ENCODE measurements at places on chromosomes 7 and 10. TPM values are rescaled to one million over a fixed set of nuclear protein-coding genes. Genes with fewer than 3 reads are reported as not detected.

PNLIPRP3 gene
- 5.8 TPM for total RNA-seq

HOXA4 gene
- total RNA-seq = 0.69 TPM

DNAAF5 gene
- 12.4 TPM for total RNA-seq

IKZF5 gene
- 11.8 TPM for total RNA-seq

ITGB8 gene
- total RNA-seq = 27.1 TPM

CFTR gene
- total RNA-seq = 1.2 TPM

GJC3 gene
- total RNA-seq = 0.49 TPM

ZNF485 gene
- total RNA-seq = 3.8 TPM

DNA sequence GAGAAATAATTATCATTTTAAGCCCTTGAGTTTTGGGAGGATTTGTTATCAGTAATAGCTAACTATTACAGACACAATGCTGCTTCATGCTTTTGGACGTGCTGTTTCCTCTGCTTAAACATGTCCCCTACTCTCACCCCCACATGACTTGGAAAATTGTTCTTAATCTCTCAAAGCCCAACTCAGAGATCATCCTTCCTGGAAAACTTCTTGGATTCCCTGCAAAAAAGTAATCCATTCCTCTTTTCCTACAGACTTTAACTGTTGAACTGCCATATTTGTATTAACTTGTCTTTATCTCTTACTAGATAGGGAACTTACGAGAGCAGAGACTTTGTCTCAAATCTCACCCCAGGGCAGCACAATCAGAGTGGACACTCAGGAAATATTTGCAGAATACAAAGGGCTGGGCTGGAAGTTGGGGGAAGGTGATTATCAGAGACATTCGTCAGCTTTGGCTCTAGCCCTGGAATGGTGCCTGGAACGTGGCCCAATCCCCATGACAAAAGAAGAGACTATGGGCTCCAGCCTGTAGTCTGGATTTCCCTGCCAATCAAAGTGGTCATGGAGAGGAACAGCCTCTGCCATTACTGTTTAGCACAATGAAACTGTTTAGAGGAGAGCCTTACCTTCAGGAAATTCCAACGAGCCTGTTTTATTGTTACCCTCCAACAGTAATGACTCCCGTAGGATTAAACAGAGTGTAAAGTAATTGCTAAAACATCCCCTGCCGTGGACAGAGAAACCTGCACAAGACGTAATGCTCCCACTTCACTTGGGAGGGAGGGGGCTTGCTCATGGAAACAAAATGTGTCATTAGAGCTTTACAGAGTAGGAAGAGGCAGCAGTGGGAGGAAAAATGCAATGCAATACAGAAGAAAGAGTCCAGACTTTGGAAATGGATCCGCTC is 140.4 kb upstream of the AUTS2 start:
- peak; percentile 78 for DNase-seq

GRCh38 chr7:47514818-47515217 is 67.1 kb downstream of the TNS3 start:
- no peak for DNase-seq

DNA sequence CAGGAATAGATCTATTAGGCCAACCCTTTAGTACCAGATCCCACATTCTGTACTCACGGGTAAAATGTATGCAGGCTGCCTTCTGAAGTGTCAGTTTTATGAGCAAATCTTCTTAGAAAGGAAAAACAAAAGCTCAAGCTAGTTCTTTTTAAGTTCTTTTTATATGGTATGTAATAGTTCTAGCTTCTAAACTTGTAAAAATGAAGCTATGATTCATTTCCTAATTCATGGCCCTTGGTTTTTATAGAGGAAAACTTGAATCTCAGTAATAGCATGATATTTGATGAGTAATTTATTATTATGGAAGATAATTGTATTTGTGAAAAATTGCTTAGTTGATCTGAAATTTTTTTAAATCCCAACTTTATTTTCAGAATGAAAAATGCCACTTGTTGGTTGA is 54.3 kb downstream of the SLK start:
- DNase-seq = no peak

DNA sequence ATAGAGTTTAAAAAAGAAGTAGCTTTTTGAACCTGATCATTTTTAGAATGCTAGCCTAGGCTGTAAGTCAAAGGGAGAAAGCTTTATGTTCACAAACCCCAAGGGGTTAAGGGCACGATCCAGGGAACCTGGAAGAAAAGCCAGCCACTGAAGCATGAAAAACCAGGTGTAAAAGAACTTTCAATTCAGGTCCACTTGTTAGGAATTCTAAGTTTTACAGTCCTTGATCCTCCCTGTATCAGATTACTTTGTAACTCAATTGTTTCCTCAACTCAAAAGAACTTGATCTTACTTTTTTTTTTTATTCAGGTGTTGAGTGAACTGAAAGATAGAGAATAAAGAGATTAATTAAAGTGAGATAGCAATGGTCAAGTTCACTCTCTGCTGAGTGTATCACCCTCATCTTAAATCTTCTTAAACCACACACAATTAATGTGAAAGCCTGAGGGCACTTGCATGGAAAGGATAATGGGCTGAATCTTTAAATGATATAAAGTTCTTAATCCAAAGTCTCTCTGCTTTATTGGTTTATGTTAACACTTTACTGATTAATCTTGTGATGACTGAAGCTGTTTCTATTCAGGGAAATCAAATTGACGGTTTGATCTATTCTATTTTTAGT is 672.2 kb upstream of the LRRN3 start:
- no peak for DNase-seq

DNA sequence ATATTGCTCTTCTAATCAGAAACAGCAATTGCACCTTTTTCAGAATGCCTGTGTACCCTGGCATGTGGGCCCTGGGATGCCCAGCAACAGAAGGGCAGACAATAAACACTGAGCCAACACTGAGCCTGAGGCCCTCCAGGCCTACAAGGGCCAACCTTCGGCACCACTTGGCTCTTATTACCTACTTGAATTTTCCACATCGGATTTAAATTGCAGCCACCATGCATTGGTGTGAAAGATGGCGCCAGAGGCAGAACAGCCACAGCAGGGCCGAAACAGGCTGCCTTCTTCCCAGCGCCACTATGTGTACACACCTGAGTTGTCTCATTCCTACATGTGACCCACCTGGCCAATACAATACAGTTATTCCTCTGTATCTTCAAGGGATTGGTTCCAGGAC is 51.4 kb upstream of the EZH2 start:
- DNase-seq = no peak

DNA sequence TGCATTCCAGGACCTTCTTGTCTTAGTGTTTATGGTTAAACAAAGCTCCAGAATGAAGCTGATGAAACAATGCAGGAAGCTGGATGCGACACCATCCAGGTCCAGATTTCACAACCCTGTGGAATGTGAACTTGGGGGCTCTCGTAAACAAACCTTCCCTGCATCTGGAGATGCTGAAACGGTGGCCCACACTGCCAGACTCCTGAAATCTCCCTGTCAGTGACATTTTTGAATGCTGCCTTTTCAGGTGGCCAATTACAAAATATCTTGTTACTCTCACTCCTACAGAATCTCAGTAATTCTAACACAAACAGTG is 18.8 kb downstream of the VIPR2 start:
- no peak for DNase-seq

- peak; percentile 85 for DNase-seq
These were observed 3.4 kb downstream of the IGFBP3 start for GRCh38 chr7:45917658-45918057.

- no peak for DNase-seq
These were observed 33.9 kb downstream of the ASB13 start for GRCh38 chr10:5632446-5632845.

DNA sequence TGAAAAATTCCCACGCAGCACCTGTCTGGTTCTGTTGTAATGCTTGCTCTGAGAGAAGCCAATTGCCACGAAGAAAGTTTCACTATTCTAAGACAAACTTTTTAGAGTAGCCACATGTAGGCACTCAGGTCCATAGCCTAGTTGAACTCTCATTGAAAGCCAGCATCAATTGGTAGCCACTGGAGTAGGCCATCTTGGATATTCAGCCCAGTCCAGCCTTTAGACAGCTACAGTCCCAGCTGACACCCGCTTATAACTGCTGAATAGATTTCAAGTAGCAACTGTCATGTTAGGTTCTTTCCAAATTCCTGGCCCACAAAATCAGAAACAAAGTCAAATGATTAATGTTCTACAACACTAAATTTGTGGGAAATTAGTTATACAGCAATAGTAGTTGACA is 31.6 kb downstream of the CUBN start:
- no peak for DNase-seq

- no peak for DNase-seq
These were observed 5.6 kb upstream of the ASB4 start for GRCh38 chr7:95479992-95480624.

- DNase-seq = no peak
These were observed 19.4 kb downstream of the NRAP start for GRCh38 chr10:113644185-113645120.

DNA sequence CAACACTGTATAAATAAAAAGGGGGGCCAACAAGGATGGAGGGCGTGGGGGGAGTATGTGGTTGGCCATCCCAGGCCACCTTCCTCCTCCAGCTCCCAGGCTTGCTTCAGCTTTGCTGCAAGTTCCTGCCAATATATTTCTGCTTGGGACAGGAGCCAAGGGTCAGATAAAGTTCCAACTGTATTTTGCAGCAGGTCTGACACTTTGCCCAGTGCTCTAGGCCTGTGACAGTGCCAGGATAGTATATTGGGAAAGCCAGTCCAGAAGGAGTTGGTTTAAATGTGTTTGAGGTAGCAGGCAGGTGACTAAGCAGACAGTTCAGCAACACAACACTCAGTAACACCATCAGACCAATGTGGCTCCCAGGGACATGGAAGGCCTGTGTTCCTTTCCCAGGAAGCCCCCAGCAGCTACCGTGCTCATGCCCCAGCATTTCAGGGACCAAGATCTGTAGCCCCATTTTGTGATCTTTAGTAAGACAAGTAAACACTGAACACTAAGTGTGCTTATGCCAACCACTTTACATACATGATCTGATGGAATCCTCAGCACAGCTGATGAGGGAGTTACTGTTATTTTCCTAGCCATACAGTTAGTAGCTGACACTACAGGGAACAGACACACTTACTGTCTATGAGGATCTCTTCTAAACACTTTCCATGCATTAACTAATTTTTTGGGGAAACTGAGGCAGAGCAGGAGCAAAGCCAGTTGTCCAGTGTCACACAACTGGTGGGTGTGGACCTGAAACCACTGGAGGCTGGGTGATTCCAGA is 38.9 kb downstream of the DNAJB12 start:
- DNase-seq = peak; percentile 34

DNA sequence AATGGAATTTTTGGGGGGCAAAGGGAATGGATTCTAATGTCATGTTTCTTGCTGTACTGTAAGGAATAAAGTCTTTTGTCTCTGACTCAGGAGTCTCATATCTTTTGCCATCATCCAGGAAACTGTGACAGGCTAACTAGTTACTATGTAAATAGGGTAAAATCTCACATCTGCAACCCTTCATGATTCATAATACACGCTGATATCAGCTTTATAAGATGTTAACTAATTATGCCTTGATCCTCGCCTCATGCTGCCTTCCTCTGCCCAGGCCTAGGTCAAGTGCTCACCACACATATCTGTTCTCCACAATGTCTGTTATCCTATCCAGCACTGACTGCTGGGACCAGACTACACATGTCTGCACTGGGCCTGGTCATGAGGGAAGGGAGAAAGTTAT is 81.3 kb upstream of the CXCL12 start:
- DNase-seq = no peak

DNA sequence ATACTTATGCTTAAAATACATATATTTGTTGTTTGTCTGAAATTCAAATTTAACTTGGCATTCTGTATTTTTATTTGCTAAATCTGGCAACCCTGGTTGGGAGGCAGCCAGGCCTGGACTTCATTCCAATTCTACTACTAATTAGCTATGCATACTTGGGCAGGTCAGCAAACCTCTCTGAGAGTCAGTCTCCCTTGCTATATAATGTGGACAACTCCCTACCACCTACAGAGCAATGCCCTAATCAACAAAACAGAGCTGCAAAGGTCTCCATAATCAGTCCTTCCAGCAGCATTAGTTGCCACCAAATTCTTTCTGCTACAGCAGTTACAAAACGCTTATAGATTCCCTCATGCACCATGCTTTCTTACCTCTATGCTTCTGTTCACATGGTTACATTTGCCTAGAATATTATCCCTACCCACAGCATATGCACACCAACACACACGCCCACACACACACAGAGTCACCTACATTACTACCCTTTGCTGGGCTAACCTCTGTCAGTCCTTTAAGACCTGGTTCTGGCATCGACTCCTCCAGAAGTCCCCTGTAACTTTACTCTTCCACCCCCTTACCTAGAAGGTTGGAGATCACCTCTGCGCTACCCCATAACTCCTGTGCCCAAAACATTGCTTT is 188.7 kb downstream of the FGFR2 start:
- DNase-seq = no peak

- DNase-seq = no peak
These were observed 1548.1 kb upstream of the LRRTM3 start for GRCh38 chr10:65377687-65378086.

- DNase-seq = no peak
These were observed 11.4 kb downstream of the IRF5 start for GRCh38 chr7:128948976-128949760.

DNA sequence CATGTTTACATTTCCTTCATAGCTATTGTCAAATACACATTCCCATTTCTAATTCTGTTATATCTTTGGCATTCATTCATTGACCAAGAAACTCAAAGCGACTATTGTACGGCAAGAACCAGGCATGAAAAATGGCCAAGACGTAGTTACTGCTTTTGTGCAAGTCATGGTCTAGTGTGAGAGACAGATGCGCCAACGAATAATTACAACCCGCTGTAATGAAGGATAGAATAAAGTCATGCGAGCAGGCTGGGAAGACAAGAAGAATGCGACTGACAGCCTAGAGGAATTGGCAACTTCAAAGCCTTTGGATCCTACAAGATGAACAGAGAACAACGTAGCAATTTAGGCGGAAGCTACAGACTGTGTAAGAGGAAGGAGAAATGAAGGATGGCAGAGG is 221.2 kb downstream of the CALN1 start:
- no peak for DNase-seq

- no peak for DNase-seq
These were observed 3.8 kb downstream of the WDR91 start for GRCh38 chr7:135207406-135208101.

GRCh38 chr10:33382216-33382600 is 47.7 kb upstream of the NRP1 start:
- DNase-seq = no peak

DNA sequence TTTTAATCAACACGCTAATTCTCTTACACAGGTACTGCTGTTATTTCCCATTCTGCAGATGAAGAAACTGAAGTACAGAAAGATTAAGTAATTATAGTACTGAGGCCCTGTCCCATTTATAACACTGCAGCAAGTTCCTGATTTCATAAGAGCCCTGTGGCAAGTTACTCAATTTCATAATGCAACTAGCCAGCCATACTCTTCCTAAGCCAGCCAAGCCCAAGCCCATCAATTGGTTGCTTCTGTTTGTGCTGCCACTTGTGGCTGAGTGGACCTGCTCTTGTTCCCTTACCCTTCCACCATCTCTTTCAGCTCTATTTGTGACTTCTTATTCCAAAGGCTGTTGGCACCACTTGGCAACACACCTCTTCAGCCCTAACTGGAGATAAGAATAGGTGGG is 19.7 kb upstream of the PRPF18 start:
- DNase-seq = no peak

- no peak for DNase-seq
These were observed 124.2 kb upstream of the WDR11 start for GRCh38 chr10:120727001-120727400.

All from skin of body (tissue), 3 donors.